ENCODE measurements at places on chromosomes 13 and 19.

DNA sequence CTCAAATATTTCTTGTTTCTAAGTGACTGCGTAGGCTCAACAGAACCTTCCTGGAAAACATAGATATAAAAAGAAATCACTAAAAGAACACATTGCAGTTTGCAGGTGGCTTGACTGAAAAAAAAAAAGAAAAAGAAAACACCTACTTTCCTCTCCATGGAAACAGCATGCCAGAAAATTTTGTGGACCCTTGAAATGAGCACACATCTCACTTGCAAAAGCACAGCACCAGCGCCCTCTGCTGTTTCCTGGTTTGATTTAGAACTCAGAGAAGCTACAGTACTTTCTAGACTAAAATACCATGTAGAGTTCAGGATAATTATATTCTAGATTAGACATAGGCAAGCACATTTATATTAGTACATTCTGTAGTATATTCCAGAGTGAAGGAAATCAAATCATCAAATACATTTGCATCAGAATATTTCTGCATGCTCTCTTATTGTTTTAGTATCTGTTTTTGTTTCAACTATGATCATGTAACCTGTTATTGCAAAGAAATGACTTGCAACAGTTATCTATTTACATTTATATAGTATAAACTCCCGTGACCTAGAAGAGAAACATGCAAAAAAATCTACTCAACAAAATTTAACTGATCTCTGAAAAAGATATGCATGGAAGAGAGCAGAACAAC, 22.3 kb upstream of the XPO4 start:
- peak; percentile 47 for DNase-seq

GRCh38 chr13:97809576-97809975, 143.9 kb upstream of the IPO5 start:
- no peak for DNase-seq

- DNase-seq = no peak
Measured at GRCh38 chr13:80048030-80048429, 292.9 kb downstream of the SPRY2 start.

GRCh38 chr19:13881251-13881691, 4.3 kb downstream of the NANOS3 start:
- DNase-seq = no peak

GRCh38 chr19:40990972-40991381, at the start of gene CYP2B6:
CYP2B6 (plus strand) TSS chr19:40991282; CDS start chr19:40991306, 24 bp downstream.
- DNase-seq = no peak

- peak; percentile 22 for DNase-seq
Measured at GRCh38 chr19:47315125-47315821, 5.6 kb downstream of the C5AR1 start.

GRCh38 chr13:99658261-99658991, 157.2 kb downstream of the TM9SF2 start:
- DNase-seq = no peak

DNA sequence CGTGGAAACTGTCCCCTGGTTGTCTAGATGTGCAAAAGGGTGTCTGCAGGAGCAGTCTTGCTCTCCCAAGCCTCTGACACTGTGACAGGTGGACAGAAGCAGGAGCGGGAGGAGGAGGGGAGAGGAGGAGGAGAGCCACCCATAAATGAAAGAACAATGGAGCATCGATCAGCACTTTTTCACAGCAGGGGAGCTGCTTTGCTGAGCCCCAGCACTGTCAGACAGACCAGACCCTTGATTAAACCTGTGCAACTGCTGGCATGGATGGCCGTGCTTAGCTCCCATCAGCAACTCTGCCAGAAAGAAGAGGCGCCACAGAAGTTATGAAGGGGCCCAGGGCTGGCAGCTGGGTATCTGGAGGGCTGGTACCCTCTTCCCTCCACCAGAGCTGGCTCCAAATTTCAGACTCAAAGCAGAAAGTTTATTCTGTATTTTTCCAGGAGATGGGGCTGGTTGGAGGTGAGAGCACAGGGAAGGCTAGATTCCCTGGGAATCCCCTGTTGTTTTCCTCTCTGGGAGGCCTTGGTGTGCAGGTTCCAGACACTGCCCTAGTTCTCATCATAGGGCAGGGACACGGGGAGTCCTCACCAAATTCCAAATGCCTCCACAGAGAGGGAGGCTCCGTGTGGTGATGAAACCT, 1192.2 kb downstream of the UQCRFS1 start:
- no peak for DNase-seq

- DNase-seq = no peak
Measured at GRCh38 chr13:53032849-53033248, 4.2 kb downstream of the OLFM4 start.

GRCh38 chr13:36072152-36072935, 58.8 kb downstream of the DCLK1 start:
- DNase-seq = no peak

DNA sequence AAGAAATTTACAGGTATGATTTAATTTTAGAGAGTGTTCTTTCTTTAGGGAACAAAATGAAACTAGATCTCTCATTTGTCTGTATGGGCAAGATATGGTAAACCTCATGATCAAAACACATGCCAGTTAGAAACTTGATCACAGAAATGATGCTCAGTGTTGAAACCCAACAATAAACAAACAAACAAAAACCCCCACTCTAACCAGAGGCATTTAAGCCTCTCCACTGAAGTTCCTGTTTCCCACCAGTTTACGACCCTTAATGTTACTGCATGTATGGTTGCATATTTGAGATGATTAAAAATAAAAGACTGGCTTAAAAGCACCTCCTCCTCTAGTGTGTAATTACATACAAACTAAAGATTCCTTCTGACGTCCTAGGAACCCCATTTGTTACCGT, 293.3 kb upstream of the MAB21L1 start:
- DNase-seq = no peak

- no peak for DNase-seq
Measured at GRCh38 chr13:95056266-95056665, 245.0 kb downstream of the ABCC4 start.

- no peak for DNase-seq
Measured at GRCh38 chr13:43567608-43568007, 219.2 kb downstream of the ENOX1 start.

GRCh38 chr13:104198801-104199200, 1132.6 kb upstream of the SLC10A2 start:
- DNase-seq = no peak

- DNase-seq = no peak
Measured at GRCh38 chr19:6065685-6066374, 44.5 kb downstream of the RFX2 start.

DNA sequence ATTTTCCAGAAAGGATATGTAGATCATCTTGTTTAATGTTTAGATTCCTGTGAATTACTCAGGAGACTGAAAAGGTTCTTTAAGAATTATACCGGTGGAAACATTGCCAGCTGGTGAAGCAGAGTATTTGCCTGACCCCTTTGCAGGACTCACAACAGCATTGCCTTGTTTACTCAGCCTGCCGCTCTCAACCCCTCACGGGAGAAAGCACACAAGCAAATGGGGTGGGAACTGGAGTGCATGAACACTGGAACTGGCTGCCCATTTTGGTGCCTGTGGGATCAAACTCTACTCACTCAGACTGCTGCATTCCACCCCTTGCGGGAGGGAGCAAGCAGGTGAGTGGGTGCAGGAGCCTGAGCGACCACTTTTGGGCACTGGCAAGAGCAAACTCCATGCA, 804.7 kb upstream of the SLITRK1 start:
- DNase-seq = no peak

DNA sequence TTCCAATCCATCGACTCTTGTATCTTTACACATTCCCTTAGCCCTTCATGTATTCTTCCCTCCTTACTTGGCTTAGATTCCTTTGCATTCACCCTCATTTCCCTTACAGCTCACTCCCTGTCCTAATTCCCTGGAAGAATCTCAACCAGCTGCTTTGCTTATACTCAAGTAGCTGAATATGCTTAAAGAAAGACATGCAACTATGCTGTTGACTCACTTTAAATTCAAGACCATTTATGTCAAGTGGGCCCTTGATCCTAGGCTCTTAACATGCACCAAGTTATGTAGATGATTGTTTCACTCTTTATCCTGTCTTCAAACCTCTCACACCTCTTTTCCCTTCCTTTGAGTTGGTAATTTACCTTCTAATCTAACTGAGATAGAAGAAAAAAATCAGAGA, 7.4 kb downstream of the CCDC122 start:
- DNase-seq = no peak

DNA sequence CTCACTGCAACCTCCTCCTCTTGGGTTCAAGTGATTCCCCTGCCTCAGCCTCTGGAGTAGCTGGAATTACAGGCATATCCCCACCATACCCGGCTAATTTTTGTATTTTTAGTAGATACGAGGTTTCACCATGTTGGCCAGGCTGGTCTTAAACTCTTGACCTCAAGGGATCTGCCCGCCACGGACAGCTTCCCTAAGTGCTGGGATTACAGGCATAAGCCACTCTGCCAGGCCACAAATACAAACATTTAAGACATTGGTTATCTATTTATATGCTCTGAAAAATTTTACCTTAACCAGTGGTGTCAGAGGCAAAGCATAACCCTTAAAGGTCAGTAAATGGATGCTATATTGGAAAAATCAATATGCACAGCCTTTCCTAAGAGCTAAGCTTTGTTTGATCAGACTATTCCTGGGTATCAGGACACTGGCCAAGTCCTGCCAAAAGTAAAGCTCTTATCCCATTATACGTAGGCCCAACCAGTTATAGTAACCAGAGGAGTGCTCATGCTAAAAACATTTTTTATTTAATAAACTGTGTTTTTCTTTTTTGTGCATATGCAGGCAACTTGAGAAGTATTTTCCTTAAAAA, 56.4 kb upstream of the STARD13 start:
- no peak for DNase-seq

DNA sequence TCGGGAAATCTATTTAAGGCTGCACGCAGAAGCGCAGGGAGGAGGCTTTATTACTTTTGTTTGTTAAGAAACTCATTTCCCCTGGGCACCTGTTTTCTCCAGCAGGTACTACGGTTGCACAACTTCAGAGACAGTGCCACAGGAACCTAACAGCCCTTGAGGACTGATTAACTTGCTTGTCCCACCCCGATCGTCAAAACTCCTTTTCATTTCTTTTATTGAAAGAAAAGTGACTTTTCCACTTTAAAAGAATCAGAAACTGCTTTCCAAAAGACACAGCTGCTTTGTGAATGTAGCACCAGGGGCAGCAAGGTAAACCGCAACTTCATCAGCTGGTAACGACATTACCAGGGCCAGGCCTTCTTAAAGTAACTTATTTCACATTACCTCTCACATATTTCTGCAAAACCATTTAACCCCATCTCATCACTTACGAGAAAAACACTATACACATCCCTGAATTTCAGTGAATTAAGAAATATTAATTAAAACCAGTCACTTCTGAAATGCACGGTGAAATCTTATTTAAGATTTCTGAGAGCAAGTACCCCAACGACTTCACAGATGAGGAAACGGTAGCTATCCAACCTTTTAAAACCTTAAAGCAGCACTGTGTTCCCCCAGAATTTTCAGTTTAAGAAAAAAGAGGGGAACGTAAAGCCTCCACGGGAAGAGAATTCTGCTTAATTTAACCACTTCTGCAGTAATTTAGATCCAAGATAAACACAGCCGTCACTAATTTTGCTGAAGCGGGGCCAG, 1.4 kb downstream of the ANKRD10 start:
- DNase-seq = no peak

DNA sequence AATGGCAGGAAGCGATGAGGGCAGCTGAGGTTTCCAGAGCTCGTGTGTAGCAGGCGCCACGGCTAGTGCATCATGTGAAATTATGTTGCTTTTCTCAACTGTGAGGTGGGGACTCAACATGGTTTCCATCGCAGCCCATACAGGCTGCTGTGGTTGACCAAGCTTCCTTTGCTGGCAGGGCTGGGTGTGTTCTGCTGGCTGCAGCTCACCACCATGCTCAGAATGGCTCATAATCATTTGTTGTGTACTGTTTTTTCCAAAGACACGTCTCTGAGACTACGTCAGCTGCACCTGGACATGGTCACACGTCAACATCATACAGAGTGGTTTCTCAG, 16.1 kb upstream of the RASA3 start:
- no peak for DNase-seq

DNA sequence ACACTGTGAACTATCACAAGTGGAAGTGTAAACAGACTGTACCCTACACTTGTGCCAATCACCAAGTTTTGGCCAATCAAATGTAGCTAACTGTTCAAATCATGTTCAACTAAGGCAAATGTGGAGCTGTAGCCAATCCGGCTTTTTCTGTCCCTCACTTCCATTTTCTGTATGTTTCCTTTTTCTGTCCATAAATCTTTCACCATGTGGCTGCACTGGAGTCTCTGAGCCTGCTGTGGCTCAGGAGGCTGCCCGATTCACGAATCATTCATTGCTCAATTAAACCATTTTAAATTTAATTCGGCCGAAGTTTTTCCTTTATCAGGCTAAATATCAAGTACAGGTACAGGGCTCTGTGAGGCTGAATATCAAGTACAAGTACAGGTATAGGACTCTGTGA, 216.5 kb downstream of the RFC3 start:
- no peak for DNase-seq

- DNase-seq = no peak
Measured at GRCh38 chr19:39224910-39225309, 19.9 kb downstream of the IFNL3 start.

- DNase-seq = no peak
Measured at GRCh38 chr13:30381049-30381448, 41.2 kb upstream of the UBE2L5 start.

GRCh38 chr13:94325650-94326049, 153.8 kb downstream of the DCT start:
- no peak for DNase-seq

DNA sequence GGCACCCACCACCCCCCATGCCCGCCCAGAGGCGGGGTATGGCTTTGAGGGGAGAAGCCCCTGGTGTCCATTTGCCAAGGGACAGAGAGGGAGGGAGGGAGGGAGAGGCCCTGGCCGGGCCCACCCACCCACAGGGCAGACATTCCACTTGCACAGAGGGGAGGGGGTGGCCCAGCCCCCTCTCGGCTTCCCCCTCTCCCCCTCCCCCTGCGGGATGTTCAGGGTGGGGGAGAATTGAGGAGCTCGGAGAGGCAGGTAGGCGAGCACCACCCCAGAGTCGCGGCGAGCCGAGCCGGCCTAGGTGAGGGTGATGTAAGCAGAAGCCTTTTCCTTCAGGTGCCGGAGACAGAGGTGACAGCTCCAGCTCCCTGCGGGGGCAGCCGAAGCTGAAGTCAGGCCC, 12.3 kb downstream of the DPF1 start:
- no peak for DNase-seq

- no peak for DNase-seq
Measured at GRCh38 chr19:45924891-45925447, 10.4 kb upstream of the NANOS2 start.

- DNase-seq = no peak
Measured at GRCh38 chr19:50344661-50345318, 15.6 kb upstream of the KCNC3 start.

DNA sequence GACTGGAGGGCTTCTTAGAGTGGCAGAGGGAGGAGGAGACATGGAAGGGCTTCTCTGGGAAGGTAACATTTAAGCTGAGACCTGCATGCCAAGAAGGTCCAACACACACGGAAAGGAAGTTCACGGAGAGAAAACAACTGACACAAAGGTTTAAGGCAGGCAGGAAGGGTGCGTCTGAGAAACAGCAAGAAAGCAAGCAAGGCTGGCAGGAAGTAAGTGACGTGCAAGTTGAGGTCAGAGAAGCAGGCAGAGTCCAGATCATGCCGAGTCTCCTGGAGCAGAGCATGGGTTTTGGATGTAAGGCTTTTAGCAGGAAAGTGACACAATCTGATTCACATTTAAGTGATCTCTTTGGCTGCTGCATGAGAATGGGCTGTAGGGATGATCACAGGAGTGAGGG, 60.5 kb downstream of the ATP7B start:
- DNase-seq = no peak

GRCh38 chr19:46603195-46603637, 2.1 kb downstream of the CALM3 start:
- no peak for DNase-seq

- no peak for DNase-seq
Measured at GRCh38 chr19:17479325-17479791, 9.0 kb downstream of the SLC27A1 start.

Measured in HEK293T (cell line).